ENCODE measurements at places on chromosomes 7 and 10. TPM values are rescaled to one million over a fixed set of nuclear protein-coding genes. Genes with fewer than 3 reads are reported as not detected.

Gene GBX1
- not detected for polyA plus RNA-seq

Gene TACC2
- polyA plus RNA-seq: 24.6 TPM

Gene FGFR2
- polyA plus RNA-seq: 241 TPM

- no peak for DNase-seq
Measured at GRCh38 chr10:124722798-124723783, 21.1 kb downstream of the FAM53B start.

- no peak for DNase-seq
Measured at GRCh38 chr7:1741751-1742554, 71.9 kb downstream of the ELFN1 start.

GRCh38 chr7:42010751-42011150 lies 226.3 kb downstream of the GLI3 start:
- DNase-seq: no peak

DNA sequence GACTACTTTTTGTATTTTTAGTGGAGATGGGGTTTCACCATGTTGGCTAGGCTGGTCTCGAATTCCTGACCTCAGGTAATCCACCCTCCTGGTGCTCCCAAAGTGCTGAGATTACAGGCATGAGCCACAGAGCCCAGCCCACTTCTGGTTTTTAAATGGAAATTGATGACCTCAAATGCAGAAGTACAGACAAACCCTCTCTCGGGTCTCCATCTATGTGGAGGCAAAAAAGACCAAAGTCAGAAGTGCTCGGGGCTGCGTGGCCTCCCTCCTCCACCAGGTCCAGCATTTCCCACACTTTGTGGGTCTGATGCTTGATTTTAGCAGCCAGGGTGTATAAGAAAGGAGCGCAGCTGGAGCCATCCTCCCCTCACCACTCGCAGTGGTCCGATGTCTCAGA lies 187.3 kb upstream of the AUTS2 start:
- no peak for DNase-seq

DNA sequence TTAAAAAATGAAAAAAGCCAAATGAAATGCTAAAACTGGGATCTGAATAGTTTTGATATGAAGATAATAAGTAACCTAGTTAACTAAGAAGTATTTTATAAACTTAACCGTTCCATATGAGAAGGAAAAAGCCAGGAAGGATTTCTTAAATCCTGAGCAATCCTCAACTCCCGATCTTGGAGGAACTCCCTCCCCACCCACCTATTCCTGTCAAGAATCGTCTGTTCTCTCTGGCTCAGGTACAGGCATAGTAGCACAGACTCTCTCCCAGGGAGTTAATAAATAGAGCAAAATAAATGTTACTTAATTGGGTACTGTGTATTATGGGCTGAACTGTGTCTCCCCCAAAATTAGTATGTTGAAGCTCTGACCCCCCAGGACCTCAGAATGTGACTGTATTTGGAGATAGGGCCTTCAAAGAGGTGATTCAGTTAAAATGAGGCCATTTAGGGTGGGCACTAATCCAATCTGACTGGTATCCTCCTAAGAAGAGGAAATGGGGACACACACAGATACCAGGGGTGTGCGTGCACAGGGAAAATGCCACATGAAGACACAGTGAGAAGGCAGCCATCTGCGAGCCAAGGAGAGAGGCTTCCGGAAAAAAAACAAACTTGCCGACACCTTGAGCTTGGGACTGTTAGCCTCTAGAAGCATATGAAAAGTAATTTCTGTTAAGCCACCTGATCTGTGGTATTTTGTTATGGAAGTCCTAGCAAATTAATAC lies 28.7 kb downstream of the PUS7 start:
- no peak for DNase-seq

- DNase-seq: no peak
Measured at GRCh38 chr7:1758028-1758858, 88.2 kb downstream of the ELFN1 start.

All from right lung (tissue), 10 donors.